ENCODE measurements at places on chromosomes 3 and 15. TPM values are rescaled to one million over a fixed set of nuclear protein-coding genes. Genes with fewer than 3 reads are reported as not detected.

THUMPD3 gene
- polyA plus RNA-seq = 31.9 TPM

DNA sequence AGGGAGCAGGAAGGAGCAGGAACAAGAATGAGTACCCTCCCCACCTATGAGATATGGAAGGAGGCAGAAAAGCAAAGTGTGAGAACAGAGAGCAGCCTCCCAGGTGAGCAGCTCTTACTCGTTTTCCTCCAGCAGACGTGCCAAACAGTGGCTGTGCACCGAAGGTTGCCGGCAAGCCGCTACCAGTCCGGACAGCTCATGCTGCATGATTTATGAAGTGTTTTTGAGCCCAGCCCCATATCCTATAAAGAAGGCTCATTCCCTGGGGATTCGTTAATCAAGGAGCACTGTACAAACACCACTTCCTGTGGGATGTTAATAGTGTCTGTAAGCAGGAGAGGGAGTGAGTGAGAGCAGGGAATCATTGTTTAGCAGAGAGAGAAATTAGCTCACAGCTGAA, 118.3 kb upstream of the FOXB1 start:
- no peaks in the 10 kb centered on the region for H3K36me3 ChIP-seq
- H3K4me1 ChIP-seq = no peaks in the 10 kb centered on the region
- H3K27ac ChIP-seq = no peak overlapping the region
- DNase-seq = peak; percentile 65
- no peaks in the 10 kb centered on the region for H3K27me3 ChIP-seq

FES gene
- 9.3 TPM for polyA plus RNA-seq

- no peak overlapping the region for H3K4me3 ChIP-seq
- H3K4me1 ChIP-seq = no peaks in the 10 kb centered on the region
- H3K27ac ChIP-seq = no peak overlapping the region
- H3K36me3 ChIP-seq = no peaks in the 10 kb centered on the region
- H3K27me3 ChIP-seq = no peaks in the 10 kb centered on the region
These were observed 123.3 kb upstream of the MME start for GRCh38 chr3:154956815-154957214.

DNA sequence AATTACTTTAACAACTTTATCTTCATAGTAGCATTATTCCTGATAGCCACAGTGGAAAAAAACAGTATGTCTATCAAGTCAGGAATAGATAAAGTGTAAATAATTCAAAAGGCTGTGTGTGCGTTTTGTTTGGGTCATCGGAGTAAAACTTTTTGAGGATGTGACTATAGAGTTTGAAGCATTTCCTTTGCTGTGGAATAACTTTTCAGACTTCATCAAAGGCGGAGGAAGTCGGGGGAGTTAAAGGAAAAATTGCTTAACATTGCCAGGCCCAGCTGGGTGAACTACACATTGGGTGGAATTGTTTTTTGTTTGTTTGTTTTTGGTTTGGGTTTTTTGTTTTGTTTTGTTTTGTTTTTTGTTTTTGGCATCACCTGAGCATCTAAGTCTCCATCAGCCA, 70.4 kb upstream of the CRTC3 start:
- no peak for DNase-seq
- no peak overlapping the region for H3K4me3 ChIP-seq
- peaks cover 37% of the 10 kb centered on the region for H3K36me3 ChIP-seq
- H3K27ac ChIP-seq = peak overlapping the region; percentile 62
- no peaks in the 10 kb centered on the region for H3K27me3 ChIP-seq

SMCO1 gene
- polyA plus RNA-seq = not detected

SLC24A5 gene
- polyA plus RNA-seq = not detected

GRCh38 chr3:27673701-27674100, 48.4 kb downstream of the EOMES start:
- no peak for DNase-seq
- H3K27ac ChIP-seq = no peak overlapping the region
- no peak overlapping the region for H3K4me3 ChIP-seq
- no peaks in the 10 kb centered on the region for H3K27me3 ChIP-seq
- H3K4me1 ChIP-seq = no peaks in the 10 kb centered on the region

GRCh38 chr3:153070511-153070868, 91.5 kb upstream of the RAP2B start:
- H3K36me3 ChIP-seq = no peaks in the 10 kb centered on the region
- H3K4me3 ChIP-seq = no peak overlapping the region

ISG20 gene
- 7.3 TPM for polyA plus RNA-seq

DNA sequence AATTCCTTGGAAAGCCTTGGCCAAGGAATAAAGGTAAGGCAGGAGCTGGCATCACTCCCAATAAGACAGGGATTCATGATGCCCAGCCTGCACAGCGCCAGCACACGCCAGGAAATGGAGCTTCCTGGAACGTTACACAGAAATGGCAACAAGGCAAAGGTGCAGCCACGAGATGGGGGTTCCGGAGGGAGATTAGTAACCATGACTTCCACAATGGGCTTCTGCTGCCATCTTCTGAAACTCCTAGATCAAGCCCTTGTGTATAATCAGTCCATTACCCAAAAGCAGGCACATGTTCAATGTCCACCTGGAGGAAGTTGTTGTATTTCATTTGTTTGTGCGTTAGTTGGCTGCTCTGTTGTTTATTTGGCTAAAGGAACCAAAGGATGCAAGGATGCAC, 131.2 kb upstream of the TRIM42 start:
- no peaks in the 10 kb centered on the region for H3K36me3 ChIP-seq
- H3K27ac ChIP-seq = no peak overlapping the region
- no peaks in the 10 kb centered on the region for H3K4me1 ChIP-seq
- no peak for DNase-seq

DNA sequence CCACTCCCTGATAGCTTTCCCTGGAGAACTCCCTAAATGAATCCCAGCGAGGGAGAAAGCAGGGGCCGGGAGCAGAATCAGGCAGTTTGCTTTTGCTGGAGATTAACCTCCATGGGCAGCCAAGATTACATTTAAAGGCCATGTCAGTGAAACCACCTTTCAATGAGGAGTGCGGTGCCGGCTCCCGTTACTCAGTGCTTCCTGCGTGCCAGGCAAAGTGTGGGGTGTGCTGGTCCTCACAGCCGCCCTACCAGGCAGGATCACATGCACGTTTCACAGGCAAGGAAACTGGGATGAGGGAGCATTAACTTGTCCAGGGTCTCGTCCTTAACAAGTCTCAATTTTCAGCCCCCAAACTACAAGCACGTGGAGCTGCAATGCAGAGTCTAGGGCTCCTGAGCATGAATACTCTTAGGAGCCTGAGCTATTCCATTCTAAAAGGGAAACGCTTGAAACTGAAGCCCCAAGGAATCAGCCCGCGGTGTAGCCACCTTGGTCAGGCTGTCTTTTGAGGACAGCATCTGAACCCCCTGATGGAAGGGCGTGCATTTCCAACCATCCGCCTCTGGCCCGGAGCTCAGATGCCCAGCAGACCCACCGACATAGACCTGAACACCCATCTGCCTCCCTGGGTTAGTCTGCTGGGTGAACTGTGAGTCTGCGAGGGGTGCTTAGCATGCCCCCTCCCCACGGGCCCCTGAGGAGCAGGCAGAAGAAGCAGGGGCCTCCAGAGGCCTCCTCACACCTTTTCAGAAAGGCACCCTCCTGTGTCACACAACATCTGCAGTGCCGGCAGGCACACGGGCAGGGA, 5.6 kb downstream of the IGDCC3 start:
- DNase-seq = no peak
- H3K4me3 ChIP-seq = no peak overlapping the region
- H3K4me1 ChIP-seq = no peaks in the 10 kb centered on the region
- no peak overlapping the region for H3K27ac ChIP-seq
- H3K36me3 ChIP-seq = no peaks in the 10 kb centered on the region

DNA sequence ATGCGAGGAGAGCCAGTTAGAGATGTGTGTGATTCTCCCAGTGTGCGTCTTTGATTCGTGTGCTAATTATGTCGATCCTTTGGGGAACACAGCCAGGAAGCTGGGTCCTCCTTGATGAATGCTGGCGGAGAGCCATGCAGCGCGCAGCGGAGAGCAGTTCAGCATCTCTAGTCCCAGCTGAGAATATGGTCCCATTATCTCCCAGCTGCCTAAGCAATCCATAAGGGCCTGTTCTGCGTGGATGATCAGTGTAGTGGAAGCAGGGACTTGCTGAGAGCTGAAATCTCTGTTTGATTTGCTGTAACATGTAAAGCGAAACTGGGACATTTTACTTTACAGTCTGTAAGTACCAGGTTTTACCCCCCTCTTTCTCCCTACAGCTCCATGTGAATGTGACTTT, 412.7 kb downstream of the CNTN4 start:
- H3K27me3 ChIP-seq = no peaks in the 10 kb centered on the region
- no peaks in the 10 kb centered on the region for H3K4me1 ChIP-seq
- H3K36me3 ChIP-seq = no peaks in the 10 kb centered on the region
- H3K27ac ChIP-seq = no peak overlapping the region
- H3K4me3 ChIP-seq = no peak overlapping the region

GRCh38 chr15:48866141-48866563, 11.8 kb upstream of the EID1 start:
- no peak overlapping the region for H3K4me3 ChIP-seq
- no peaks in the 10 kb centered on the region for H3K27me3 ChIP-seq
- H3K4me1 ChIP-seq = no peaks in the 10 kb centered on the region
- DNase-seq = no peak
- H3K27ac ChIP-seq = no peak overlapping the region

- no peak for DNase-seq
- no peaks in the 10 kb centered on the region for H3K27me3 ChIP-seq
- H3K4me1 ChIP-seq = no peaks in the 10 kb centered on the region
- no peak overlapping the region for H3K27ac ChIP-seq
These were observed 35.9 kb downstream of the CGNL1 start for GRCh38 chr15:57411945-57412768.

DNA sequence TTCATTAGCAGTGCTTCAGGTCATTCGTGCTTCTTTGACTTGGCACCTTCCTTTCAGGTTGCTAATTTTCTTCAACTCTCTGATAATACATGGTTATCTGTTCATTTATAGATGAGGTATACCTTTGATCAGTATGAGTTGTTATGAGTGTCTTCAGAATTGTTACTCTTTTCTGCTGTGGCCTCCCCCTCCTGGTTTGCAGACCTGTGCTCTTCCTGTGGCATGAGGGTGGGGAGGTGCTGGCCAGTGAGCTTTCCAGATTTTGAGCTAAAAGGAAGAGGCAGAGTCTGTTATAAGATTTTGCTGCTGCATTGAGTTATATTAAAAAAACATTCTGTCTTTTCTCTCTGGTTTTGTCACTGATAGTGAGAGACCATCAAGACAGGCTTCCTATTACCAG, 30.8 kb upstream of the GOLGA6L9 start:
- DNase-seq = no peak
- no peaks in the 10 kb centered on the region for H3K4me1 ChIP-seq
- H3K36me3 ChIP-seq = no peaks in the 10 kb centered on the region
- H3K4me3 ChIP-seq = no peak overlapping the region

GRCh38 chr3:172087602-172088580, 48.5 kb downstream of the FNDC3B start:
- no peak overlapping the region for H3K4me3 ChIP-seq
- H3K4me1 ChIP-seq = peaks cover 7% of the 10 kb centered on the region
- no peak overlapping the region for H3K27ac ChIP-seq
- H3K27me3 ChIP-seq = no peaks in the 10 kb centered on the region

RPS27L gene
- polyA plus RNA-seq = 372 TPM

DNA sequence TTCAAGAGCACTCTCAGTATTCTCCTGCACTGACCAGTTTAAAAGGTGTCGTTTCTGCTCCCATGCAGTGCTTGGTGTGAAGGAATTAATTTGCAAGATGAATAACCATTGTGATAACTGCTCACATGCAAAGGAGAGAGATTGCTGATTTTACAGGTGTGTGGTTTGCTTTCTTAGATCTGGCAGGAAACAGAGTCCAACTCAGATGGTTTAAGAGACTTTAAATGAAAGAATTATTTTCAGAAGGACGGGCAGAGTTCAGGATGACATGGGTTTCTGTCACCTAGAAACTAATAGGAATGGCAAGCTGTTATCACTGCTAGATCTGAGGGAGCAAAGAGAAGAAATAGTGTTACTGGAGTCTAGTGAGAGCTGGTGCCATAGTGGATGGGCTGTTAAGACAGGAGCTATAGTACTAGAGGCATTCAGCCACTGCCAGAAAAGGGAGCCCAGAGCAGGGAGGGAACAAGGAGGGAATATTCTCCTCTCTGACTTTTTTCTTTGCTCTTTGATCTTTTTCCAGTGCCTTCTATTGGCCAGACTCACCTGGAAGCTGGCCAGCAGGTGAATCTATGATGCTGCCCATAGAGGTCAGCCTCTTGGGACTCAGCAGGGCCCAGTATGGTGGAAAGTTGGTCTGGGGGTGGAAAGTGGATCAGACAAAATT, 14.9 kb downstream of the ATXN7 start:
- H3K27me3 ChIP-seq = no peaks in the 10 kb centered on the region
- no peaks in the 10 kb centered on the region for H3K36me3 ChIP-seq
- H3K4me3 ChIP-seq = no peak overlapping the region
- no peak overlapping the region for H3K27ac ChIP-seq

GRCh38 chr3:84066915-84067314, 891.9 kb upstream of the CADM2 start:
- DNase-seq = no peak
- H3K36me3 ChIP-seq = no peaks in the 10 kb centered on the region
- no peak overlapping the region for H3K4me3 ChIP-seq
- H3K27me3 ChIP-seq = no peaks in the 10 kb centered on the region
- no peak overlapping the region for H3K27ac ChIP-seq
- H3K4me1 ChIP-seq = no peaks in the 10 kb centered on the region

DNA sequence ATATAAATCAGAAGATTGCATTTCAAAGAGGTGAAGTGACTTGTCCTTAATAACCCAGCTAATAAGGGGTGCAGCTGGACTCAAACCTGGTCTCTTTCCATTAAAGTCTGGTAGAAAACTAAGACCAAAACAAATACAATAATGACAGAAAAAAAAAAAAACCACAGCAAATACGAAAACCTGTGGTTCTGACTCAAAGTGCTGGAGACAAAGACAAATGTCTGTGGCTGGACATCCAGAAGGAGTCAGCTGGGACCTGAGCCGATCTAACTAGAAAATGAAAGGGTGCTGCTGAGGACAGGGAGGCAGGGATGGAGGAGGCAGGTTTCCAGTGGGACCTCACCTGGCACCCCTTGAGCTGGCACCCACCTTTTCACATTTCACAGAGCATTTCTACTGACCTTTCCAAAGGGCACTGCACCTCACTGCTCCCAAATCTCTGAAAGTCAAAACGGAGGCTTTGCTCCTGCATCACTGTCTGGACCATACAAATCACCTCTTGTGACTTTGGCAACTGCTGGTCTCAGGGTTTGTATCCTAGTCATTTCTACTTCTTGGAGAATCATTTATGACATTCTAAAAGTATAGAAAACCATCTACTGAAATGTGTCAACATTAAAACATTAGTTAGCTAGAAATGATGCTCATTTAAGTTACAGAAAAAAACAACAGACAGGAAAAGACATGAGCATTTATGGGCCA, 61.7 kb downstream of the CCNL1 start:
- H3K4me3 ChIP-seq = no peak overlapping the region
- H3K4me1 ChIP-seq = no peaks in the 10 kb centered on the region
- no peaks in the 10 kb centered on the region for H3K36me3 ChIP-seq
- no peaks in the 10 kb centered on the region for H3K27me3 ChIP-seq
- no peak overlapping the region for H3K27ac ChIP-seq

DNA sequence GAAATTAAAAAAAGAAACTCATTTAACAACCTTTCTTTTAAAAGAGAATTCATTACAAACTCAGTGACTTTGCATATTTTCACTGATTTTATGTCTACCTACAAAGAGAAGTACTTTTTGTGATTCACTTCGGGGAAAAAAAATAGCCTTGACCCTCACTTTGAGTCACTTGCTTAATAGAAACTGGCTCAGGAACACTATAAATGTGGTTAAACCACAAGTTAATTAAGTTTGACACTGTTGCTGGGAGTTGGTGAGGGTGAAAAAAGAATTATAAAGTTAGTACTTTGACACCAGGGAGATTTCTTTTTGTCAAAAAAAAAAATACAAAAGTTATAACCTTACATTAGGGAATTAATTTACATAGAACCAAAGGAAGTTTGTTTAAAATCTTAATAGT, 810.9 kb downstream of the NR2F2 start:
- H3K27ac ChIP-seq = no peak overlapping the region
- H3K4me3 ChIP-seq = no peak overlapping the region
- DNase-seq = no peak
- no peaks in the 10 kb centered on the region for H3K4me1 ChIP-seq
- no peaks in the 10 kb centered on the region for H3K36me3 ChIP-seq

Data from kidney (tissue), 22 donors.